ENCODE measurements at places on chromosomes 1 and 21. TPM values are rescaled to one million over a fixed set of nuclear protein-coding genes. Genes with fewer than 3 reads are reported as not detected.
A peak's percentile ranks its signal among the peaks of the same experiment; 100 is the strongest.

The AXDND1 gene
- total RNA-seq = not detected

The LRRIQ3 gene
- 2.0 TPM for total RNA-seq

- no peak for DNase-seq
- no peak overlapping the region for H3K4me3 ChIP-seq
- H3K36me3 ChIP-seq = no peaks in the 10 kb centered on the region
- H3K4me1 ChIP-seq = no peaks in the 10 kb centered on the region
These were observed 93.0 kb downstream of the DISC1 start for GRCh38 chr1:231719485-231720183.

DNA sequence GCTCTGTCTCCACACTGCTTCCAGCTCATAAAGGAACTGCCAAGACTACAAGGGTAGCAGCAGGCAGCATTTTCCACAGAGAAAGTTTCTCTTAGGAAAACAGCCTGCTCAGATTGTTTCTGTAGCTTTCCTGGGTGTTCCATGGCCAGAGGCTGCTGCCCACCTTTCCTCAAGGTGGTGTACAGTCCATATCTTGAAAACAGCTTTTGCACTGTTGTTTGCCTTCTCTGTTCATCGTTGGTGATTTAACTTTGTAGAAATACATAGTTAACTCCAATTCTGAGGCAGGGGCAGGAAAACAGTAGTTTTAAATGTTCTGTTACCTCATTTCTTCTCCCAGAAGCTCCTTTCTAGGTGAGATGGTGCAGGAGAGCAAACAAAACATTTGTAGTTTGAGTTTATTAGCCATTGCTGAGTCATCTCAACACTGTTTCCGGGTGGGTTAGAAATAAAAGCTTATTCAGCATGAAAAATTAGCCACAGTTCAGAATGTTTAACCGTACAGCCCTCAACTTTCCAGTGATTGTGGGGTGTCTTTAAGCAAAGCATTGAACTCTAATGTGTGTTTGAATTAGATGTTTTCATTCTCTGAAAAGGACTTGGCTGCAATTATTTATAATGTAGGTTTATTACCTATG, 41.7 kb downstream of the DIP2A start:
- no peaks in the 10 kb centered on the region for H3K27me3 ChIP-seq
- peaks cover 13% of the 10 kb centered on the region for H3K4me1 ChIP-seq
- no peak overlapping the region for H3K4me3 ChIP-seq
- peaks cover 22% of the 10 kb centered on the region for H3K36me3 ChIP-seq

DNA sequence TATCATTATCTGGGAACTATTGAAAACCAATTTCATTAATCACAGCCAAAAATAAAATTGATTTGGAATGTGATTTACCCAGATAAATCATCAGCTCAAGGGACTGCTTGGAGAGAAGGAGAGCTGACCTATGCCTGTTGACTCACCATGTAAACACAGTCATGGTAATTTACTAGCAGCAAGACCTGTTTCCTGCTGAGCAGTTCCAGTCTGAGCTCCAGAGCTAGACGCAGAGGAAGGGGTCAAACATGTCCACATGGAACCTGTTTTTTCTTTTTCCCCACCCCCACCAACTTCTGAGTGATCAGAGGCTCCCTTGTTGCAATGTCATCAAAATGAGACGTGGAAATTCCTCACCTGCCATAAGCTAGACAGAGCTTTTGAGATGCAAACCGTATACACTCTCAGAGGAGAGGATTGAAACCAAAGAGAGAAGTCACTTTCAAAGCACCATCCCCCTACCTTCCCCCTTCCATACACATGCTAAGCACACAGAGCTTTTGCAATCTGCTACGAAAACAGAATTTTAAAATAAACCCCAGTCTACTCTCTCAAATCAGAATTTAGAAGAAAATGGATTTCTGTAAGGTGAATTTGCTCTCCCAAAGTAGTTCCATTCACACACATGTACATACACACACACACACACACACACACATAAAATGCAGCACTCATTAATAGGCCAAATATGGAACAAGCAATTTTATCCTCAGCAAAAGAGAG, 55.9 kb upstream of the PTGFRN start:
- no peak overlapping the region for H3K27ac ChIP-seq
- no peaks in the 10 kb centered on the region for H3K4me1 ChIP-seq
- DNase-seq = no peak
- no peaks in the 10 kb centered on the region for H3K27me3 ChIP-seq
- H3K4me3 ChIP-seq = no peak overlapping the region

DNA sequence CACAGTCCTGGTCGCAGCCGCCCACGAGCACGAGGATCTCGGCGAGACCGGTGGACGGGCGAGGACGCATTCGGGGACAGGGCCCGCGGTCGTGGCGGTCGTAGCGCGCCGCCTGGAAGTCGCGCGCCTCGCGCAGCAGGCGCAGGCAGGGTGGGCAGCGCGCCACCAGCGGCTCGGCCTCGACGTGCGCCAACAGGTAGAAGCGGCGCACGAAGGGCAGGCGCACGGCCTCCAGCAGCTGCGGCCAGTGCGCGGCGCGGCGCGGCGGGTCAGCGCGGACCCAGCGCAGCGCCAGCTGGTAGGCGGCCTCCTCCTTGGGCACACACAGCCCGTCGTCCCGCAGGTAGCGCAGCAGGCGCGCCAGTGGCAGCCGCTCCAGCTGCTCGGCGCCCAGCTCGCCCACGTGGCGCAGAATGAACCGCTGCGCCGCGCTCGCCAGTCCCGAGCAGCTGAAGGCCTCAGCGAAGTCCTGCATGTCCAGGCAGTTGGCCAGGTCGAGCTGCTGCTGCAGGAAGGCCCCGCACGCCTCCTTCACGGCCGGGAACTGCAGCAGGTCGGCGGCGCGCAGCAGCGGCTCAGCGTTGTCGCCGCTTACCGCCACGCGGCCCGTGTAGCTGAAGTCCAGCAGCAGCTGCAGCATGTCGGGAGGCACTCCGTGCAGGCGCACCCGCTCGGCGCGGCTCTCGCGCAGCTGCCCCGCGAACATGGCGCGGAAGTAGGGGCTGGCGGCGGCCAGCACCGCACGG, 573 bp downstream of the KLHL21 start:
- peak overlapping the region; percentile 94 for H3K27ac ChIP-seq
- peak; percentile 10 for DNase-seq
- H3K4me1 ChIP-seq = peaks cover 42% of the 10 kb centered on the region
- no peaks in the 10 kb centered on the region for H3K27me3 ChIP-seq
- peak overlapping the region; percentile 81 for H3K4me3 ChIP-seq
- peaks cover 11% of the 10 kb centered on the region for H3K36me3 ChIP-seq

DNA sequence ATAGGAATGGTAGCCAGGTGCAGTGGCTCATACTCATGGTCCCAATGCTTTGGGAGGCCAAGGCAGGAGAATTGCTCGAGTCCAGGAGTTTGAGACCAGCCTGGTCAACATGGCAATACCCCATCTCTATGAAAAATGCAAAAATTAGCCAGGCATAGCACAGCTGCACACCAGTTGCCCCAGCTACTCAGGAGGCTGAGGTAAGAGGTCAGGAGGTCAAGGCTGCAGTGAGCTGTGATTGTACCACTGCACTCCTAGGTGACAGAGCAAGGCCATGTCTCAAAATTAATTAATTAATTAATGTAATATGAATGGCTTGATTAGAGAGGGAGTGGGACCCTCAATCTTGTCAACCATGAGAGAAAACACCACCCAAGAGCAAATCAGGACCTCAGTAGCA, 198.7 kb upstream of the DUSP10 start:
- H3K27ac ChIP-seq = no peak overlapping the region
- H3K27me3 ChIP-seq = no peaks in the 10 kb centered on the region
- H3K4me3 ChIP-seq = no peak overlapping the region
- DNase-seq = no peak
- H3K36me3 ChIP-seq = no peaks in the 10 kb centered on the region

DNA sequence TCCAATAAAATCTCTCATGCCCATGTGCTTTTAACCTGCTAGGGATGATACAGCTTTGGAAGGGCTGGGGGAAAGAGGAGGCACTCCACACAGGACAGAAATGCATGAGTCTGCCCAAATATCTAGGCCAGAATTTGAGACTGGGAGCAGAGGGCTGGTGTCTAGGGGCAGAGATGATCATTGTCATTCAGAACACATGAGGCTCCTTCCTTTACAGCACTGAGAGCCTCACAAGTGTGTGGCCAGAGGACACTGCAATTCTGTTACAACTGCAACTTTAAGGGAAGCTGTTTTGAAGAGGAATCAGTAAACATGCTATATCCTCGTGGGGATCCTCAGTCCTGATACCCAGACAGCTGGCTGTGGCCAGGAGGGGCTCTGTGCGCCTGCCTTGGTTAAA, 541.3 kb downstream of the OMA1 start:
- H3K4me1 ChIP-seq = no peaks in the 10 kb centered on the region
- H3K27me3 ChIP-seq = no peaks in the 10 kb centered on the region
- H3K4me3 ChIP-seq = no peak overlapping the region
- no peak for DNase-seq

DNA sequence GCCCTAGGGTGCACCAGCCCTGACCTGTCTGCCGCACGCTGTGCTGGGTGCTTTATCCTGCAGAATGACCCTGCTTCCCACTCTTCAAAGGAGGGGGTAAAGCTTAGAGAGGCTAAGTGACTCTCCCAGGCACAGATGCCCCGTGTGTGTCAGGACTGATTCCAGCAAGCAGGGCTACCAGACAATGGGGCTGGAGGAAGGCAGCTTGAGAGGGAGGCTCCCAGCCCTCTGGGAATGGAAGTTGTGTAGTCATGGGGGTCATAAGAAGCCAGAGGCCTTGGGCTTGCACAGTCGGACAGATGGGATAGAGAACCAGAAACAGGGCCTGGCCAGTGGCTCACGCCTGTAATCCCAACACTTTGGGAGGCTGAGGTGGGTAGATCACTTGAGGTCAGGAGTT, 94.1 kb upstream of the KLHDC7A start:
- H3K27ac ChIP-seq = no peak overlapping the region
- H3K4me1 ChIP-seq = no peaks in the 10 kb centered on the region
- H3K27me3 ChIP-seq = no peaks in the 10 kb centered on the region
- H3K36me3 ChIP-seq = no peaks in the 10 kb centered on the region
- DNase-seq = no peak

DNA sequence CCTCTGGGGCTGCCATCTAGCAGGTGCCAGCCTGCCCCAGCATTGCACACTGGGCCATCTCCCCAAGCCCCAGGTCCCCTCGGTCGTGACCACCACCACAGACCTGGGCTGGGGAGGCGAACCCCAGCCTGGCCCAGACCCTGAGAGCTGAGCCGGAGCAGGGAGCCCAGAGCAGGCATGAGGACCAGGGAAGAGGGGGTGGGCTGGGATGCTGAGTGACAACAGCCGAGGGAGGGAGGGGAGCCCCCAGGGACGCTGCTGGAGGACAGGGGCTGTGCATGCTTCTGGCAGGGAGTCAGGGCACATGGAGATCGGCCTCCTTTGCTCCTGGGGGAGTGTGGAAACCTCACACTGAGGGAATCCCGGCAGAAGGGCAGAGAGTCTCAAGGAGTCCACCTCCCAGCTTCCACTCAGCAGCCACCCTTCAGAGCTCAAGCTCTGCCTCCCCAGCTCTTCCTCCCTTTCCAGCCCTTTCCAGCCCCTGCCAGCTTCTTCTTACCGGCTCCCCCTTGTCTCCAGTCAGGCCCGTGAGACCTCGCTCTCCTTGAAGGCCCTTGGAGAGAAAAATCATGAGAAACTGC, 23.7 kb upstream of the PEF1 start:
- peaks cover 3% of the 10 kb centered on the region for H3K4me1 ChIP-seq
- H3K27ac ChIP-seq = no peak overlapping the region
- H3K4me3 ChIP-seq = no peak overlapping the region

DNA sequence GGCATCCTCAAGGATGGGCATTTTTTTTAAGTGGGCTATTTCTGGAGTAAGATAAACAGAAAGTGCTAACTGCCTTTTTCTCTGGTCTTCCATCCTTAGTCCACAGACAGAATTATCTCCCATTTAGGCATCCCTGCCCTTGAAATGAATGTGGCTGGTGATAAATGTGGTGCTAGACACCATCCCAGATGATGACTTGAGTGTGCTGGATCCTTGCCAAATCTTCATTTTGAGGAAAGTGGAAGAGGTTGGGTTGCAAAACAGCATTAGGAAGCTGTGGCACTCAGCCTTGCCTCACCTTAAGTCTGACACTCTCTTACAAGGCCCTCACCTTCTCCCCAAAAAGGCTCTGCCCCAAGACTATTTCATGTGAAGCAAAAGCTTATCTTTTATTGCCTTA, 19.2 kb downstream of the MAB21L3 start:
- no peak overlapping the region for H3K27ac ChIP-seq
- no peaks in the 10 kb centered on the region for H3K27me3 ChIP-seq
- peaks cover 15% of the 10 kb centered on the region for H3K4me1 ChIP-seq
- DNase-seq = no peak

DNA sequence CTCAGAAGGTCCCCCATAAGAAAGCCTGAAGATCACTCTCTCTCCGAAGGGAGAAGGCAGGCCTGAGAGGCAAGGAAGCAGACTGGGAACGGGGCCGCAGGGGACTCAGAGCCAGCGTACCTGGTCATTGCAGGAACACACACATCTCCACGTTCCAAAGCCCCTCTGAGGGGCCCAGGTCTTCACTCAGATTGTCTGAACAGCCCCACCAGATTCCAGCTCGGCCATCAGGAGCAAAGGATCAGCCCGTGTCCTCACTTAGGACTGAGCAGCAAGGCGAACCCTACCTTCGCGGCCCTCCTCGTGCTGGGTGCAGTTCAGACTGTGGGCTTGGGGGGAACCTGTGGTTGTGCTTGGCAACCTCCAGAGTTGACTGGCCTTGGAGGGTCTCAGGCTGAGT, 43.9 kb upstream of the SOX13 start:
- DNase-seq = no peak
- H3K27me3 ChIP-seq = no peaks in the 10 kb centered on the region
- no peak overlapping the region for H3K27ac ChIP-seq
- no peak overlapping the region for H3K4me3 ChIP-seq
- H3K36me3 ChIP-seq = no peaks in the 10 kb centered on the region

DNA sequence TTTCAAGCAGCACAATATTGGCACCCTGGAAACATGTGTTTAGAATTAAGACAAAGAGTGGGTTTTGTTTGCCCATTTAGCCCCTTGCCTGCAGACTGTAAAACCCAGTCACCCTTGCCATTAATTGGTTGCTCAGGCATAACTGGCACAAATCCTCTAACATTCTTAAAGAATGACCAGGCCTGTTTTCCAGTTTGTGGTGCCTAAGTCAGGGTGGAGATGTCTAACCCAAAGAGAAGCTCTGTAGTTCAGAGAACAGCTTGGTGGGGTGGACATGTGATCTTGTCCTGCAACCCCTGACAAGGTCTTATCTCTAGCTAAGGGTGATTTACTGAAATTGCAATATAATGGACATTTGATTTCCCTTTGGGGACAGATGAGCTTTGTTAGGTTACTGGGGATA, 8.8 kb upstream of the ANGPTL7 start:
- no peaks in the 10 kb centered on the region for H3K27me3 ChIP-seq
- no peaks in the 10 kb centered on the region for H3K4me1 ChIP-seq
- no peak overlapping the region for H3K27ac ChIP-seq
- H3K36me3 ChIP-seq = no peaks in the 10 kb centered on the region

GRCh38 chr1:40802078-40802741, 18.6 kb downstream of the KCNQ4 start:
- DNase-seq = peak; percentile 91
- peak overlapping the region; percentile 70 for H3K4me3 ChIP-seq
- no peaks in the 10 kb centered on the region for H3K27me3 ChIP-seq
- peaks cover 31% of the 10 kb centered on the region for H3K4me1 ChIP-seq
- H3K36me3 ChIP-seq = no peaks in the 10 kb centered on the region
- H3K27ac ChIP-seq = peak overlapping the region; percentile 32

All from CD8-positive, alpha-beta memory T cell (primary cell).